ENCODE measurements at places on chromosomes 13 and 19. TPM values are rescaled to one million over a fixed set of nuclear protein-coding genes. Genes with fewer than 3 reads are reported as not detected.

The NCAN gene
- total RNA-seq = not detected

The SLC10A2 gene
- not detected for total RNA-seq

The LILRA2 gene
- 0.24 TPM for total RNA-seq

The SOHLH2 gene
- total RNA-seq = not detected

The ZNF85 gene
- total RNA-seq = 10.4 TPM

The VSTM2B gene
- total RNA-seq = not detected

The SERPINE3 gene
- total RNA-seq = not detected

The LRFN3 gene
- 14.9 TPM for total RNA-seq

The FFAR3 gene
- total RNA-seq = not detected

The TGFB1 gene
- 185 TPM for total RNA-seq

The PCDH20 gene
- total RNA-seq = not detected

The CERS4 gene
- 27.4 TPM for total RNA-seq

The RAX2 gene
- not detected for total RNA-seq

The ZNF471 gene
- 0.50 TPM for total RNA-seq

The LRRC8E gene
- total RNA-seq = 0.24 TPM

Measured in naive thymus-derived CD4-positive, alpha-beta T cell (primary cell).